ENCODE measurements at places on chromosomes 2 and 18.

GRCh38 chr2:74028290-74028689 is 43.6 kb downstream of the TET3 start:
- DNase-seq: no peak

GRCh38 chr18:23835506-23835905 is 146.3 kb downstream of the LAMA3 start:
- no peak for DNase-seq

GRCh38 chr2:218295029-218295428 is 2.7 kb upstream of the TMBIM1 start:
- no peak for DNase-seq

DNA sequence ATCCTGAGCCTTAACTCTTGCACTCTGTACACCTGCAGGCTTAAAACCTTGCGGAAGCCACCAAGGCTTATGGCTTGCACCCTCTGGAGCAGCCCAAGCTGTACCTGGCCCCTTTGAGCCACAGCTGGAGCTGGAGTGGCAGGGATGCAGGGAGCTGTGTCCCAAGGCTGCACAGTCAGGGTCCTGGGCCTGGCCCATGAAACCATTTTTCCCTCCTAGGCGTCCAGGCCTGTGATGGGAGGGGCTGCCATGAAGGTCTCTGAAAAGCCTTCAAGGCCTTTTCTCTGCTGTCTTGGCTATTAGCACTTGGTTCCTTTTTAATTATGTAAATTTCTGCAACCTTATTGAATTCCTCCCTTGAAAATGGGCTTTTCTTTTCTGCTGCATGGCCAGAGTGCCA is 56.4 kb downstream of the FAM124B start:
- no peak for DNase-seq

GRCh38 chr2:101803945-101804696 is 106.6 kb downstream of the MAP4K4 start:
- no peak for DNase-seq

DNA sequence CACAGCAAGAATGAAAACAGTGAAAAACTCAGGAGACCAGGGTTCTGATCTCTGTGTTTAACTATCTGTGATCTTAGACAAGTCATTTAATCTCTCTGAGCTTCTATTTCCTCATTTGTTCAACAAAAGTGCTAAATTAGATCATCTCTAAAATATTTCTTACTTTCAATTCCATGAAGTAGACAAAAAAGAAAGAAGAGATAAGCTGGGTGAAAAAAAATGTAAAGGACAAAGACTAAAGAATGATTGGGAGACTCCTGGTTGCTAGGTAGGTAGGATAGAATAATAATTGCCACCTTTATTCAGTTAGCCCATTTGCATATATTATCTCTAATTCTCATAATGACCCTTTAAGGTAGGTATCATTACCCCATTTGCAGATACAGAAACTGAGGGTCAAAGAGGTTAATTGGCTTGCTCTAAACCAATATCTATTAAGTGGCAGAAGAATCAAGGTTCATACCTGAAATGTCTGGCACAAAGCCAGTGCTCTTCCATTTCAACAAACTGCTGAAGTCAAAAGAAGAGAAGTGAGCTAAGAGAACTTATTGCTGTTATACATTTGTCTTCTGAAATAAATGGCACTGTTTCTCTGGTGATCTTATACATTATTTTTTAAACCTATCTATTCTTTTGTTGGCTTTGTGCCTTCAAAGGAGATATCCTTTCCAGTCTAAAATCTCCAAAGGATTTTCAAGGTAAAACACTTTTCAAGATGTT is 141.7 kb downstream of the OTX1 start:
- peak; percentile 71 for DNase-seq

DNA sequence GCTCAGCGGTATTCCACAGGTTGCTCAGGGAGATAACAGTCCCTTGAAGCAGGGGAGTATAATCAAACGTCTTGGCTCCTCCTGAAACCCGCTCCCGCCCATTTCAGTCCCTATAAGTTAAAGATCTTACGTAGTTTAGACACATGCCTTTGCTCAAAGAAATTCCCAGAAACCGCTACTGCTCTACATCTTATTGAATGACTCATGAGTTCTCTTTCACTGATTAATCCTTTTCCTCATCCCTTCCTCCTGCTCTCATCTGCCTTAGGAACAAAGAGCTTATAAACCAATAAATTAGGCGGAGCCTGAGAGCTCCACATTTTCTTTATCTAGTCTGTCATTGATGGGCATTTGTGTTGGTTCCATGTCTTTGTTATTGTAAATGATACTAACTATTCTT is 4.2 kb upstream of the SERPINB4 start:
- no peak for DNase-seq

DNA sequence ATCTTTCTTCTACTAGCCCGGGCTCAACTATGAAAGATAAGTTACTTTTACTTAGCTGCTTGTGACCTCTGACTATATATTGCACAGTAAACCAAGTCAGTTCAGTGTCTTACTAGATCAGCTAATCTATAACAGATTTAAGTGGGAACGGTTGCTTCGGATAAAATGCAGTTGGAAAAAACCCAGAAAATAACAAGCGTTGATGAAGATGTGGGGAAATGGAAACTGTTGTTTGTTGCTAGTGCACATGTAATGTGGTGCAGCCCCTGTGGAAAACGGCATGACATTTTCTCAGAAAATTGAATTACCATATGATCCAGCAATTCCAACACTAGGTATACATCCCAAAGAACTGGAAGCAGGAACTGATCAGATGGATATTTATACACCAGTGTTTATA is 248.5 kb downstream of the PRKCE start:
- no peak for DNase-seq

- DNase-seq: no peak
These were observed 73.0 kb downstream of the FSIP2 start for GRCh38 chr2:185811580-185811979.

- DNase-seq: no peak
These were observed 11.1 kb downstream of the COLEC12 start for GRCh38 chr18:489244-490023.

DNA sequence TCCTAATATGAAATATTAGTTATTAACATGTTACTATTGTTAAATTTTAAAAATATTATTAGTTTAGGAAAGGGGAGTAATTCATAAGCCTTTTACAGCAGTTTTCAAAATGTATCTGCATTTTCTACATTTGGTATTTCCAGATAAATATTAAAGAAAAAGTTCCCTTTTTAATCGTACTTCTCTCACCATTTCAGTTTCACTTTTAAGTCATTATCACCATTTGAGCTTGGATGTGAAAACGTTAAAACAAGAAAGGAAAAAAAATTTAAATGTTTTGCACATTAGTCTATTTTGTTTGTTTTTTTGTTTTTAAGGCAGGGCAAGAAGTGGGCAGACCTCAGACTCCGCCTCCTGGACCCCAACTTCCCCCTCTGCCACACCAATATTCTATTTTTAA is 3.3 kb upstream of the SRSF7 start:
- no peak for DNase-seq

DNA sequence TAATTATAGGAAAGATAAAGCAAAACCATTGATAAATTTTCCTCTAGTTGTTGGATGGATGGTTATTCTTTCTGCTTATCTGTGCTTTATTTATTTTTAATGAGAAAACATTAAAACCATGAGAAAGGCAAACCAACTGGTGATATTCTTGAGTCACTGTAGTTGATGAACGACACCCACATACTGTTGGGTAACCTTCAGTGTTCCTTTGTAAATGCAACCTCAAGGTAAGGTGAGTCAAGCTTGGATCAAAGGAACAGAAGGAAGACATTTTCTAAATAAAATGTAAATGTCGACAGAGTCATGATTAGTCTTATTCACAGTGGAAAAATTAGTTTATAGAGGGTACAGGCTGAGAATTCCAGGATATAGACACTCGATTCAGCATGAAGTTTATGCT is 12.7 kb downstream of the ABCB11 start:
- DNase-seq: no peak

DNA sequence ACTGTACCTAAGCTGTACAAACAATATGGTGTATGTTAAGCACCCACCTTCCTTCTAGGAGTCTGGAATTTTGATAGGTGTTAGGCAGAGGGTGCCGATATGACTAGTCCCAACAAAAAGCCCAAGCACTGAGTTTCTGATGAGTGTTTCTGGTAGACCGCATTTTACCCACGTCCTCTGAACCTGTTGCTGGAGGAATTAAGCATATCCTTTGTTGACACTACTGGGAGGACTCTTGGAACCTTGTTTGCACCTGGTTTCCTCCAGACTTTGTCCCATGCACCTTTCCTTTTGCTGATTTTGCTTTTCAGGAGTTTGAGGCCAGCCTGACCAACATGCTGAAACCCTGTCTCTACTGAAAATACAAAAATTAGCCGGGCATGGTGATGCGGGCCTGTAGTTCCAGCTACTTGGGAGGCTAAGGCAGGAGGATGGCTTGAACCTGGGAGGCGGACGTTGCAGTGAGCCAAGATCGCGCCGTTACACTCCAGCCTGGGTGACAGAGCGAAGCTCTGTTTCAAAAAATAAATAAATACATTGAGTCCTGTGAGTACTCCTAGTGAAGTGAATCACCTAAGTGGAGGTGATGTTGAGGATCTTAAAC is 11.4 kb upstream of the SPAST start:
- DNase-seq: no peak

DNA sequence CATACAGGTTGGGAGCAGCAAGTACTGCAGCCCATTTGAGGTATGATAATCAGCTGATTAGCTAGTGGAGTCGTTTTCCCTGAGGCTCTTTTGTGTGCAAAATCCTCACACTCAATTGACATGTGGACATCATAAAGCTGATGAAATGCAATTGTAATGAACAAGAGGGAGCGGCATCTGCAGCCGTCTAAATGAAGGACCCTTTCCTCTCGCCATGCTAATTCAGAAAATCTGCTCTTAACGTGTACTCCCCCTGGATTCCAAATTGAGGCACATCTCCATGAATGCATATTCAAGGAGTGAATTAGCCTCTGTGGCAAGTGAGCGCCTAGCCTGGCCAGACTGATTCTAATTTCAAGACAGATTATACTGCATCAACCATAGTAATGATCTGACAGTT is 260.9 kb upstream of the ATP5MC3 start:
- DNase-seq: no peak

DNA sequence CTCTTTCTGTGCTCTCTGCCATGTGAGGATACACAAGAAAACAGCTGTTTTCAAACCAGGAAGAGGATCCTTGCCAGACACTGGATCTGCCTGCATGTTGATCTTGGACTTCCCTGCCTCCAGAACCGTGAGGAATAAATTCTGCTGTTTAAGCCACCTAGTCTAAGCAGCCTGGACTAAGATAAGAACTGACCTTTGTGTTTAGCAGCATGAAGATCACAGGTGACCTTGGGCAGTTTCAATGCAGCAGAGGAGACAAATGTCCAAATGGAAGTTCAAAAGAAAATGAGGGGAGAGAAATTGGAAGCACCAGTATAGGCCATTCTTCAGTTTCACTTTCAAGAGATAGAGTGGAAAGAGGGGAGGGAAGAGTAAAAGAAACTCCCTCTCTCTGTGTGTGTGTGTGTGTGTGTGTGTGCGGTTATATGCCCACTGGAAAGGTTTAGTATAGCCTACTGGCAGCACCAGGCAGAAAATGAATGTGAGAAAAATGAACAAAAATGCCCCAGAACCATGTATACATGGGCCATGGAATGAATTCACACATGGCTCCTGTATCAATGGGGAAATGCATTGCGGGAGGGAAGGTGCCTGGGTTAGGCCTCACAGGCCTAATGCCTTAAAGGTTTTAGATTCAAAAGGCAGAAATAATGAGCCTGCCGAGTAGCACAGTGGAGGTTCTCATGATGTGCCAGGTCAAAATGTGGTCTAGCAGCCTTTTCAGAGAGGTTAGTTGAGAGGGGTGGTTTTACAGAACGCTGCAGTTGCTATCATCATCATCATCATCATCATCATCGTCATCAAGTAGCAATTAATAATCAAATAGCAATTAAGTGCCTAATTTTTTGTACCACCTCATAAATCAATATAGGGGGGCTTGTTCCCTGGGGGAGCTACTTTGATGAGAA is 1.1 kb upstream of the CERS6 start:
- no peak for DNase-seq

GRCh38 chr18:5729983-5730699 is 165.2 kb downstream of the TMEM200C start:
- DNase-seq: no peak

- DNase-seq: no peak
These were observed 259.4 kb downstream of the ANAPC1 start for GRCh38 chr2:111624411-111625156.

GRCh38 chr2:138752197-138752956 is 27.8 kb downstream of the NXPH2 start:
- no peak for DNase-seq

GRCh38 chr2:174570318-174570958 is 27.2 kb downstream of the WIPF1 start:
- DNase-seq: no peak

DNA sequence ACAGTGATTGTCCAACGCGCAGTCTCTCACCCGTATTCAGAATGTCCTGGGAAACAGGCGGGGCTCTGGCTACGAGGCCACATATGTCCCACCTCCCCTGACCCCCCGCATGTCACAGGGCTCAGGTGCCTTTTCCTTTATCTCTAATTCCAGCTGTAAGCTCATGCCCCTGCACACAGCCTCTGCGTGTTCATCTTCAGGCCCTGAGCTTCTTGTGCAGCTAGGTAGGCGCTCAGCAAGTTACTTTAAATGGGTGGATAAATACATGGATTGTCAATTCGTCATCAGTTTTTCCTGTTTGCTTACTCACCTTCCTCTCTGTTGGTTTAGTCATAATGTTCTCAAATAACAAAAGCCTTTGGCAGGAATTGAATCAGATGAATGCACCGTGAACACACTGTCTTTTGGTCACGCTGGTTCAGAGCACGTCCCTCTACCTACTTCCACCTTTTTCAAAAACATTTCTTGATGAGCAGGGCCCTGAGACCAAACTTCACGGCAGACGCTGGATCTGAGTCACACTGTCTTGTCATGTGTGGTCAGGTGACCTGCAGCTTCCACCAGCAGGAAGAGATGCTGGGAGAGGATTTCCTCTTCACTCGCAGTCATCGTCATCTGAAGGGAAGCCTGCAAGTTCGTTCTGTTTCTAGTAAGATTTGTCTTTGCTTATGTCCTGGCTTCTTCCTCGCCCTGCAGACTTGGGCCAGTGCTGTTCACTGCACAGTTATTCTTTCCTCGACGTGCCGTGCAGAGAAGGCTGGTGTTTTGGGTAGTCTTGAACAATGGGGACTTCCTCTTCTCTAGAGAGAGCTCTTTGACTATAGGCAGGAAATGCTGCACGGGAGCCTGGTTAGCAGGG is 138.1 kb downstream of the PTGR3 start:
- DNase-seq: peak; percentile 77

Measured in COR-L47 (cell line).